ENCODE measurements at places on chromosomes 11 and 22.

GRCh38 chr11:120808616-120809050, 215.3 kb upstream of the TBCEL start:
- DNase-seq = no peak

DNA sequence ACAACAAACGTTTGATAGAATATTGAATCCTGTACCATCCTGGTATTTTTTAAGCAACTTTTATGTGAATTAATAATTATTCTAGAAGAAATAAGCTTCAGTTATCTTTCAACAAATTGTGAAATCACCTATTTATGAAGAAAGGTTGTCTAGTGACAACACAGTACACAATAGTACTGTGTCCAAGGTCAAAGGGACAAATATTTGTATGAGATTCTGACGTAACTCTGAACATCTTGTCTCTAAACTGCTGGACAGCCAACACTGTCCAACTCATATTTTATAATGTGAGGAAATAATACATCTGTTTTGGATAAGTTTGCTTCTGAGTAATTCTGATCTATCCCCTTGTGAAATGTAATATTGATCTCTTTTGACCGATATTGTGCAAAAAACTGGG, 18.9 kb downstream of the CASP5 start:
- no peak for DNase-seq

DNA sequence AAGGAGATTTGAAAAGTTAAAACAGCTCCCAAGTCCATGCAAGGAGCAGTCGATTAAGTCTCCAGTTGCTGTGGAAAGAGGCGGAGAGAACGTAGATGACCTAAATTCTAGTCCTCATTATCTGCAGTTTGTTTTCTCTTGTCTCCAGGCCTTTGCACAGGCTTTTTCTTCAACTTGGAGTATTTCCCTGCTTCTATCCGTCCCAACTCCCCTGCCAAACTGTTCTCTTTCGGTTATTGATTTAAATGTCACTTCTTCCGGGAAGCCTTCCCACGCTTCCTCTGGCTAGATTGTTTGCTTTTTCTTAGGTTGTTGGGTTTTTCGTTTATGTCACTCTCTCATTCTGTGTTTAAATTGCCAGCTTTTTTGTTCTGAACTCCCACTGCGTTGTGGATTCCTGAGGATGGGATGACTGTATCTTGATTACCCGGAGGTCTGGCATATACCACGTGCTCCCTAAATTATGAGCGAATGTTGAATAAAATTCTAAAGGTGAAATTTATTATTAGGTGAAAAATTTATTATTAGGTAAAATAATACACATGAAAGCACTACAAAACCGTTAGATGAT, 463 bp downstream of the TMEM126B start:
- DNase-seq = no peak

- DNase-seq = no peak
These were observed 25.2 kb downstream of the OR6Q1 start for GRCh38 chr11:58055806-58056401.

DNA sequence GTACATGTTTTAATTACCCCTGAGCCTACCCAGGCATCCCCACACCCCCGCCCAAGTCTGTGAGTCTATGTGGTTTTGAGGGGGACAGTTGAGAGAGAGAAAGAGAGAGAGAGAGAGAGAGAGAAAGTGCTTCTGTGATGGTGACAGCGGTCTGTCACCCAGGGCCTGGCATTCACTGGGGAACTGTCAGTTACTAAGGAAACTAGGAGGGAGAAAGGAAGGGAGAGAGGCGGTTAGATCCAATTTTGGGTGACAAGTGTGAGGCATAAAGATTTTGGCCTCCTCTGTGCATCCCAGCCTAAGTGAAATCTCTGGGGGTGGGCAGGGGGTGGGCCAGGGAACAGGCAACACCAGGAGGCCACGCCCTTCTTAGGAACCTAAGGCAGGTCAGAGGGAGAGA, 498.3 kb downstream of the BUD13 start:
- no peak for DNase-seq

GRCh38 chr11:125594958-125595357, 2.3 kb downstream of the STT3A start:
- no peak for DNase-seq

DNA sequence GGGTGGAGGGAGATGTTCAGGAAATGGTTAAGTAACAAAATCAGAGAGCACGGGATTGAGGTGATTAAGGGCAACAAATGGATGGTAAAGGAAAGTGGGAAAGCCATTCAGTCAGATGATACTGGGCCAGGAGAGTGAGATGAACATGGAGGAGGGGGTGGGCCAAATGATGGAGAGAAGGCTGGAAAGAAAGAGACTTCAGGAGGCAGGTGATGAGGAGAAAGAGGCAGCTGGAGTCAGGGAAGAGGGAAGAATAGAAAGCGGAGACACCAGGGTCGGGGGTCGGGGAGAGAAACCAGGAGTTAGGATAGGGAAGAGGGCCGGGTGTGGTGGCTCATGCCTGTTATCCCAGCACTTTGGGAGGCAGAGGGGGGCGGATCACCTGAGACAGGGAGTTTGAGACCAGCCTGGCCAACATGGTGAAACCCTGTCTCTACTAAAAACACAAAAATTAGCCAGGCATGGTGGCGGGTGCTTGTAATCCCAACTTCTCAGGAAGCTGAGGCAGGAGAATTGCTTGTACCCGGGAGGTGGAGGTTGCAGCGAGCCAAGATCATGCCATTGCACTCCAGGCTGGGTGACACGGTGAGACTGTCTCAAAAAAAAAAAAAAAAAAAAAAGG, 4.7 kb upstream of the KDM2A start:
- no peak for DNase-seq

- no peak for DNase-seq
These were observed 9.6 kb downstream of the BACE1-AS start for GRCh38 chr11:117300773-117301172.
